Uterus (tissue), 4 donors: ENCODE measurements at places on chromosomes 5 and 9. TPM values are rescaled to one million over a fixed set of nuclear protein-coding genes. Genes with fewer than 3 reads are reported as not detected.

The PFN3 gene
- total RNA-seq = not detected

The GRIA1 gene
- 1.5 TPM for total RNA-seq

The C9orf153 gene
- not detected for total RNA-seq

The FRMD3 gene
- 3.9 TPM for total RNA-seq

The PHF24 gene
- total RNA-seq = 1.5 TPM

The PDE6A gene
- total RNA-seq = not detected

The NEUROG1 gene
- total RNA-seq = not detected

The ATP10B gene
- not detected for total RNA-seq

The HRH2 gene
- total RNA-seq = not detected

The ZDHHC11B gene
- 2.4 TPM for total RNA-seq

The SPATA31E1 gene
- total RNA-seq = not detected

The TRIM7 gene
- 7.7 TPM for total RNA-seq

The FGF1 gene
- 5.7 TPM for total RNA-seq
